Heart left ventricle (tissue), 16 donors: ENCODE measurements at places on chromosomes 12 and 14. TPM values are rescaled to one million over a fixed set of nuclear protein-coding genes. Genes with fewer than 3 reads are reported as not detected.

Gene E2F7
- 0.11 TPM for polyA plus RNA-seq

Gene TRHDE
- polyA plus RNA-seq: 0.01 TPM

Gene SLC39A2
- not detected for polyA plus RNA-seq

Gene RHOJ
- 10.4 TPM for polyA plus RNA-seq

Gene LMNTD1
- polyA plus RNA-seq: not detected

Gene STON2
- polyA plus RNA-seq: 1.7 TPM

Gene PGF
- 9.7 TPM for polyA plus RNA-seq

Gene SMCO2
- not detected for polyA plus RNA-seq

Gene KRT85
- not detected for polyA plus RNA-seq

Gene NGB
- not detected for polyA plus RNA-seq

Gene SLCO1B3
- polyA plus RNA-seq: not detected

Gene RNF212B
- polyA plus RNA-seq: not detected

Gene ANHX
- polyA plus RNA-seq: not detected

Gene BEGAIN
- 0.24 TPM for polyA plus RNA-seq

Gene GPR137C
- 0.61 TPM for polyA plus RNA-seq

Gene GOLGA3
- 12.0 TPM for polyA plus RNA-seq

Gene TAS2R30
- 0.15 TPM for polyA plus RNA-seq

Gene DPY19L2
- polyA plus RNA-seq: 7.3 TPM

Gene LRP10
- polyA plus RNA-seq: 99.9 TPM

Gene TCL1A
- not detected for polyA plus RNA-seq

Gene AKAP5
- 0.08 TPM for polyA plus RNA-seq

Gene FLVCR2
- polyA plus RNA-seq: 0.50 TPM

Gene FAM186B
- 0.17 TPM for polyA plus RNA-seq

Gene LRRIQ1
- not detected for polyA plus RNA-seq

Gene TMEM63C
- 4.0 TPM for polyA plus RNA-seq

Gene SERPINA1
- polyA plus RNA-seq: 0.99 TPM

Gene CARMIL3
- 0.08 TPM for polyA plus RNA-seq

Gene PPFIBP1
- 48.7 TPM for polyA plus RNA-seq
